Activated CD4-positive, alpha-beta T cell treated with anti-CD3 and anti-CD28 coated beads, Interleukin-2, amount 10 ng/mL, durations not matched to agents 24 days and 14 days (primary cell): ENCODE measurements at places on chromosomes 13 and 19. TPM values are rescaled to one million over a fixed set of nuclear protein-coding genes. Genes with fewer than 3 reads are reported as not detected.

Gene SIGLEC14
- not detected in 2 replicates for total RNA-seq

DNA sequence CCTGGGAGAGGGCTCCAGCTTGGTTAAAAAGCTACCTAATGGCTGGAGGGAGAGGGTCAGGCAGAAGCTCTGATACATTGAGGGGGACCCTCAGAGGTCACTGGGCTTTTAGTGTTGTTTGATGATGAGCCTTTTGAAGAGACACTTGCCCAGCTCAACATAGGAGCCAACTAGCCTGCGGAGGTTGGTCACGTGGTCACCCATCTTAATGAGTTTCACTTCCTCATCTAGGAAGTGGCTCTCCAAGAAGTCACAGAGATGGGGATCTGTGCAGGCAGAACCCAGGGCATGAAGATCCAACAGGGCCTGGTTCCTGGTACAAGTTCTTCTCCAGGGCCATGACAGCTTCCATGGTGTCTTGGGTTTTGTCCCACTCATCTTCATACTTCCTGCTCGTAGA is 33.4 kb downstream of the IPO5 start:
- no peak overlapping the region for H3K27ac ChIP-seq
- H3K27me3 ChIP-seq, result no peaks in the 10 kb centered on the region
- no peak for DNase-seq
- no peak overlapping the region for H3K4me3 ChIP-seq

- H3K4me1 ChIP-seq, result no peaks in the 10 kb centered on the region
- no peak for DNase-seq
- peaks cover 36% of the 10 kb centered on the region for H3K27me3 ChIP-seq
- no peak overlapping the region for H3K4me3 ChIP-seq
- no peak overlapping the region for H3K27ac ChIP-seq
- H3K36me3 ChIP-seq, result no peaks in the 10 kb centered on the region
Observed at GRCh38 chr19:13623716-13624710, 117.7 kb upstream of the CACNA1A start.

DNA sequence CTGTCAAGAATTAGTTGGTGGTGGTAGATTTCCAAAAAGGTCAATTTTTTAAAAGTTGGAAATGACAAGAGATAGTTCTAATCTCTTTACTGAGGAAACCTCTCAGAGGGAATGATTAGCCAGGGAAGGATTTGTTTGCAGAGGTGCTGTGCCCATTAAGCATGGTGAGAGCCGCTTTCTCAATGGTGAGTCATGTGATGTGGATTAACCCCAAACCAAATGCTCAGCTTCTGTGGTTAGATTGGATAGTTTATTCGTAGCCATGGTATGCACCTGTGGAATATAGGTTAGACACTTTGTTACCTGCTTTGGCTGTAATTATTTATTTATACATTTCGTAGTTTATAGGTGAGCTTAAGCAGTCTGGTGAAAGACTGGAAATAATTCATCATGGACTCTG is 7.1 kb downstream of the HNRNPM start:
- H3K4me3 ChIP-seq, result no peak overlapping the region
- H3K27me3 ChIP-seq, result no peaks in the 10 kb centered on the region
- peaks cover 49% of the 10 kb centered on the region for H3K36me3 ChIP-seq
- DNase-seq, result no peak
- peaks cover 53% of the 10 kb centered on the region for H3K4me1 ChIP-seq
- peak overlapping the region; percentile 54 for H3K27ac ChIP-seq
